Bone marrow (tissue), 2 donors: ENCODE measurements at places on chromosomes 11 and 22.
A peak's percentile ranks its signal among the peaks of the same experiment; 100 is the strongest.

DNA sequence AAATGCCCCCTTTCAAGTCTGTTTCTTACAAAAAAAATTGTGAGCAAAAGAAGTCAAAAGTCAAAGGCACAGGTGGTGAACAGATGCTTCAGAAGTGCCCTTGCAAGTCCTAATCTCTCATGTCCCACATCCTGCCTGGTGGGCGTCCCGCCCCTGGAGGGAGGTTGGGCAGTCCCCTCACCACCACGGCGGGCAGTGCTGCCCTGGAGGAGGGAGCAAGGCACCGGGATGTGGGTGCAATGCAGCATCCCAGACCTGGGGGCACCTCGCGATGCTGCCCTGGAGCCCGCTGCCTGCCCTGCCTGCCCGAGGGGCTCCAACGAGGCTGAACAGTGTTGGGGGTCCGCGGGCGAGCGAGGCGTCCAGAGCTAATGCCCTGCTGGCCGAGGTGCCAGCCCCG, 15.9 kb downstream of the MRGPRG start:
- DNase-seq = no peak

GRCh38 chr22:32590556-32590955, 115.9 kb downstream of the FBXO7 start:
- no peak for DNase-seq

GRCh38 chr11:78069465-78069864, 5.8 kb downstream of the THRSP start:
- no peak for DNase-seq

GRCh38 chr22:42324990-42325710, 54.7 kb upstream of the TCF20 start:
- DNase-seq = no peak

DNA sequence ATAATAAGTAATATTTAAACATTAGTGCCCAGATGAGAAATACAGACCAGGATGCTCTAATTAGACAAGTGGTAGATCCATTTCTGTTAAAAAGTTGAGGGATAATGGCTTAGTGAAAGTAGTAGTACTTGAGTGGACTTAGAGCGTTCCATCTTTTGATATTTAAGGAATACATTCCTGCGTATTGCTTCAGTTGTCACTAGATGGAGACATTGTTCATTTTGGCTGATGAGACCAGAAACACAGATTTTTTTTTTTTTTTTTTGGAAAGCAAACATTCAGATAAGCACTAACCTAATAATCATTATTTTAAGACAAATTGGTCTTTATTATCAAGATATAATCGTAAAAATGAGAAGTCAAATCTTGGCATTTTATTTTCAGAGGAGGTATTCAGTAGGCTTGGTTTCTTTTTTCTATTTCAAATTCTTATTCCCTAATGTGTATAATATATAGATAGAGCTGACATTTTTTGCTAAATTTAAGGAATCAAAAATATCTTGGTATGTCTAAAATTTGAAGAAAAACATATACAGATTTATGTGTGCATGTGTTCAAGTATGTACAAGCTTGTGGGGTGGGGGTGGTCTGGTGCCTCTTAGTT, 92.9 kb downstream of the DYNC2H1 start:
- no peak for DNase-seq

DNA sequence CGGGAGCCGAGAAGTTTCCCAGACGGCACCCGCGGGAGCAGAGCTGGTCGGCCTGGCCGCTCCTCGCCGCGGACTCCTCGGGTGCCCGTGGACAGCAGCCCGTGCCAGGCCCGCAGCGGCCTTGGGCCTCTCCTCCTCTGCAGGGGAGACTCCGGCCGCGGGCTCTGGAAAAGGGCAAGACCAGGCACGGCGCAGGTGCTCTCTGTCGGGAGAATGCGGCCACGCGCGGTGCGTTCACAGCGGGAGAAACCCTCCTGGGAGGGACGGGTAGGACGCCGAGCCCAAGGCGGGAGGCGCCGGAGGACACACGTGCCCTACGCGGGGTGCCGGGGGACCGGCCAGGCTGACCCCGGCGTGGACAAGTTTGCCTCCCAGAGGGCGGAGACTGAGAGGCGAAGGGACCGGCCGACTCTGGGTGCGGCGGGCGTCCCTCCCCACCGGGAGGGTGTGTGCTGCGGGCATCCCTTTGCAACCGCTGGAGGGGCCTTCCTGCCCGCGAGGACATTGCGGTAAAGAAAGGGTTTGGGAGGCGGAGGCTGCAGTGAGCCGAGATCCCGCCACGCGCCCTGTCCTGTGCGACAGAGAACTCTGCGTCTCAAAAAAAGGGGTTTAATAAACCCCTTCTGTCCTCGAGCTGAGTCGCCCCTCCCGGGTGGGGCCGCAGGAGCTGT, 2.3 kb downstream of the IFITM1 start:
- DNase-seq = no peak

GRCh38 chr11:81874635-81875034, 859.0 kb downstream of the FAM181B start:
- no peak for DNase-seq

DNA sequence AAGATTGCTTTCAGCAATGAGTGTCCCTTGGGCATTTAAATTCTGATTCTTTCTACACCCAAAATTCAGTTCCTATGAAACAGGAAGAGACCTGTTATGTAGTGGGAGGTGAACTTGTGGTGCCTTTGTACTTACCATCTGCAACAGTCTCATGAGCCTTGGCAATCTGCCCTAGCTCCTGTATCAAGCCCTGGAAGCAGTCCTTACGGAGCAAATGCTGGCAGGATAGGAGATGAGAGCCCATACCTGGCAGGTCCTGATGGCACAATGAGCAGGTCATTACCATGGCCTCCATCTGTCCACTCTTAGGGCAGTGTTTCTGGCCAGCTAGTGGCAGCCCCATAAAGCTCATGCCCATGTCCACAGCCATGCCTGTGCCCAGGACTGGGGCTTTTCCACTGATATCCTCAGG, 10.8 kb downstream of the TRIM66 start:
- no peak for DNase-seq

- no peak for DNase-seq
Observed at GRCh38 chr11:2779499-2779980, 79.7 kb upstream of the KCNQ1OT1 start.

DNA sequence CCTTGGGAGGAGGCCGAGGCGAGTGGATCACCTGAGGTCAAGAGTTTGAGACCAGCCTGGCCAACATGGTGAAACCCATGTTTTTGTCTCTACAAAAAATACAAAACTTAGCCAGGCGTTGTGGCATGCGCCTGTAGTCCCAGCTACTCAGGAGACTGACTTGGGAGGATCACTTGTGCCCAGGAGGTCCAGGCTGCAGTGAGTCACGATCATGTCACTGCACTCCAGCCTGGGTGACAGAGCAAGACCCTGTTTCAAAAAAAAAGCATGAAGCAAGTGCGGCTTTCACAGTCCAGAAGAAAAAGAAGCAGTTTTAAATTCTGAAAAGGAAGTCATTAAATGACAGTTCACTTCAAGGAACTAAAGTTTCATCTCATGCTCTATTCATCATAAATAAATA, 7.1 kb upstream of the LTO1 start:
- no peak for DNase-seq

- no peak for DNase-seq
Observed at GRCh38 chr22:39252461-39253434, 8.0 kb upstream of the PDGFB start.

GRCh38 chr11:44763121-44763820, 36.5 kb downstream of the TSPAN18 start:
- no peak for DNase-seq

DNA sequence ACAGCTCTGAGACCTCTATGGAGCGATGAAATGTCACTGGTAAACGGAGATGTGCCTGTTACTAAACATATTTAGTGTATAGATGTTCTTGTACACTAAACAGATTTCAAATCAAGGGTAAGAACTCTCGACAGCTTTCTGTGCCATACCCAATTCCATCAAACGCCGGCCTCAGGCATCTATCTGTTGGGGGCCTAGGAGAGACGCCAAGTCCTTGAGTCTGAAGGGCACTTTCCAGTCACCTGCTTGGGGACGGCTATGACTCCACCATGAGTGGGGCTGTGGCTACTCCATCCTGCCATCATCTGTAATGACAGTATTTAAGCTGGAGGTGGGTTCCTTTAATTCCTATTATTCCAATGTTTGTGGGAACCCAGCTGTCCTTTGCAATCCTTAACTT, 87.8 kb downstream of the SHANK2 start:
- no peak for DNase-seq

GRCh38 chr11:74090701-74091100, 80.1 kb downstream of the C2CD3 start:
- no peak for DNase-seq

DNA sequence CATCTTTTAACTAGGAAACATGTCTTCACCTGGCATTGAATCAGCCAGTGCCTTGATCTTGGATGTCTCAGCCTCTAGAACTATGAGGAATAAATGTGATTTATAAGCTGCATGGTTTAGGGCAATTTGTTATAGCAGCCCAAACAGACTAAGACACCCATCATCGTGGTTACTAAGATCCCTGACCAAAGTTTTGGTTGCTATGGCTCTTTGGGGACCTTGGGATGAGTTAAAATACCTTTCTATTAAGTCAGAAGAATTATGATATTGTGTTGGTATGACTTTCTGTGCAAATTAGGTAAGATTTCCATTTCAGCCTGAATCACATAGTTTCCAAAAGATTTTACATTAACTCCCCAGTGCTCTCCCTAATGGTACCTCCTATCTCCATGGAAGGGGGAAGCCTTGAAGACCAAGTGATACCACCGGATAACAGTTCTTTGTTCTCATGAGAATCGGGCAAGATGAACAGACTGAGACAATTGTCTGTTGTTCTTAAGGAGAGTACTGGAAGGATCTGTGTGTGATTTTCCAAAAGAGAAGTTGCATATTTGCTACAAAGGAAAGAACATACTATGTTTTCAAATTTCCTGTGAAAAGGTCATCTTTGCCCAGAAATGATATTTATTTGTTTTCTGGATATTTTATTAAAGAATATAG, 60.4 kb upstream of the UBASH3B start:
- no peak for DNase-seq

- DNase-seq = no peak
Observed at GRCh38 chr11:94201004-94201465, 72.4 kb downstream of the PANX1 start.

DNA sequence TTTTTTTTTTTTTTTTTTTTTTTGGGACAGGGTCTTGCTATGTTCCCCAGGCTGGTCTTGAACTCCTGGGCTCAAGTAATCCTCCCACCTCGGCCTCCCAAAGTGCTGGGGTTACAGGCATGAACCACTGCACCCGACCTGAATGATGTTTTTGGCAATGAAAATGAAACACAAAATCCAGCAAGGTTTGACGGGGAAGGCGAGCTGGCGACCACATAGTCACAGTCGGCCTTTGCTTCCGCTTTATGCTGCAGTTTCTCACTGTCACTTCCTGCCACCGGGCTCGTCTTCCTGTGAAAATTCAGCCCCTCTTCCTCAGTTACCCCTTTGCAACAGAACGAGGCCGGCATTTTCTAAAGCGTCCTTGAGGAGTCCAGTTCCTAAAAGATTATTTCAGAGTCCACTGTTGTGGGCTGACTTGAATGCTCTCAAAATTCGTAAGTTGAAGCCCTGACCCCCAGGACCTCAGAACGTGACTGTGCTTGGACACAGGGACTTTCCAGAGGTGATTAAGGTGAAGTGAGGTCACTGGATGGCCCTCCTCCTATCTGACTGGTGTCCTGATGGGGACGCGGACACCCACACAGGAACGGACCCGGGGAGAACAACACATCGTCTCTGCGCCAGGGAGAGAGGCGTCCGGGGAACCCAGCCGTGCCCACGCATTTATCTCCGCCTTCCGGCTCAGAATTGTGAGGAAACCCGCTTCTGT, 2.9 kb upstream of the BID start:
- peak; percentile 61 for DNase-seq

- DNase-seq = peak; percentile 99
Observed at GRCh38 chr11:14519917-14520746, at the start of gene PSMA1. TSS of gene PSMA1 (minus strand) at chr11:14520386. CDS start at chr11:14520299, 87 bp downstream.

- no peak for DNase-seq
Observed at GRCh38 chr11:60950933-60951605, 907 bp downstream of the SLC15A3 start.

- no peak for DNase-seq
Observed at GRCh38 chr22:27101288-27101687, 443.9 kb downstream of the MIAT start.

- no peak for DNase-seq
Observed at GRCh38 chr22:50542416-50542927, 3.2 kb upstream of the KLHDC7B start.

- DNase-seq = no peak
Observed at GRCh38 chr11:9717040-9717357, 53.1 kb downstream of the SWAP70 start.

DNA sequence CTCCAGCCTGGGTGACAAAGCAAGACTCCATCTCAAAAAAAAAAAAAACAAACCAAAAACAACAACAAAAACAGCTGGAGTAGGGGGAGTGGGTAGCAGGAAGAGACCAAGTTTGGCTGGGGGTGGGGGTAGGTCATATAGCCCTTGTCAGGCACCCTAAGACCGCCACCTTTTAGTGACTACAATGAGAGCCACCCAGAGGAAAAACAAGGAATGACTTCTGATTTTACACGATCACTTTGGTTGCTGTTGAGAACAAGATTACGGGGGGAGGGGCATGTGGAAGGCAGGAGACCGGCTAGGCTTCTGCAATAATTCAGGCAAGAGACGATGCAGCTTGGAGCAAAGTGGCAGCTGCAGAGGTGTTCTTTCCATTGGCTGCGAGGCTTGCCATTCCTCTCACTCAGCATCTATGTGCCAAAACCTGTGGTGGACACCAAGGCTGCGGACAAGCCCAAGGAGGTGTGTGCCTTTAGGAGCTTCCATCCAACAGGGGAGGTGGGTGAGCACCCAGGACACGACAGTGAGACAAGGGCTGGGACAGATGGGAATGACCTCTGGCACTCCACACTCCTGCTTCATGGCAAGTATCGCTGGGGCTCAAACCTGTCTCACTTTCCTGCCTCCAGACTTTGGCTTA, 1.7 kb downstream of the RPS19BP1 start:
- DNase-seq = peak; percentile 22

DNA sequence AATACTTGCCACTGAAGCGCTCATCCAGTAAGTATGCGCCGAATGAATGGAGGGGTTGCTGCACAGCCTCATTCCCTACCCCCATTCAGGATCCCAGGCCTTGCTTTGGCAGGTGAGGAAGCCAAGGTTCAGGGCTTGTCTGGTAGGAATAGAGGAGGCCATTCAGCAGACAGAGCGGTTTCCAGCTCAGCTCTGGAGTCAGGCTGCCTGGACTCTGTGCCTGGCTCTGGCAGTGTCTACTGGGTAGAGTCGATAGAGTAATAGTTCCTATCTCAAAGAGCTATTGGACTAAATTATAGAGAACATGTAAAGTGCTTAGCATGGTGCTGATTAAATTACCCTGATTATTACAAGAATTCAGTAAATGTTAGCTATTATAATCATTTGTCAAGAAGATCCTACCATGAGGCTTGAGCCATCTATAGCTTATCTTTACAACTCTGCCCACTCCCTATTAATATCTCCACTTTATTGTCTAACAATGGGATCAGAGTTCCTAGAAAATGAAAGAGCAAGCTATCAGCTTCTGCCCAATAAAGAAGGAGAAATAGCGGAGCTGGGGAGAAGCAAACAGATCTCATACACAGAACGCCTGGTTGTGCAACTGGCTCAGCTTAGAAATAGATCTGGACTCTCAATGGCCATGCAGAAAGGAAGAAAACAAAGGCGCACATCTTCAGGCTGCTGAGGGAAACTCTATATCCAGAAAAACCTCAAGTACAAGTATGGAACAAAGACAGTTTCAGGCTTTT, 6.6 kb upstream of the SNX32 start:
- no peak for DNase-seq
